ENCODE measurements at places on chromosomes 12 and 14. TPM values are rescaled to one million over a fixed set of nuclear protein-coding genes. Genes with fewer than 3 reads are reported as not detected.

MYRFL gene
- not detected for total RNA-seq

SYNDIG1L gene
- total RNA-seq: 0.26 TPM

DEGS2 gene
- total RNA-seq: 3.2 TPM

C12orf54 gene
- total RNA-seq: not detected

CCDC38 gene
- 0.34 TPM for total RNA-seq

SLC10A1 gene
- total RNA-seq: not detected

SIRT4 gene
- total RNA-seq: 1.7 TPM

- peak overlapping the region; percentile 74 for H3K27ac ChIP-seq
- DNase-seq: no peak
- H3K4me3 ChIP-seq: no peak overlapping the region
- peaks cover 33% of the 10 kb centered on the region for H3K4me1 ChIP-seq
- no peaks in the 10 kb centered on the region for H3K36me3 ChIP-seq
- H3K27me3 ChIP-seq: no peaks in the 10 kb centered on the region
Observed at GRCh38 chr12:32264961-32265360, 134.4 kb upstream of the FGD4 start.

DNA sequence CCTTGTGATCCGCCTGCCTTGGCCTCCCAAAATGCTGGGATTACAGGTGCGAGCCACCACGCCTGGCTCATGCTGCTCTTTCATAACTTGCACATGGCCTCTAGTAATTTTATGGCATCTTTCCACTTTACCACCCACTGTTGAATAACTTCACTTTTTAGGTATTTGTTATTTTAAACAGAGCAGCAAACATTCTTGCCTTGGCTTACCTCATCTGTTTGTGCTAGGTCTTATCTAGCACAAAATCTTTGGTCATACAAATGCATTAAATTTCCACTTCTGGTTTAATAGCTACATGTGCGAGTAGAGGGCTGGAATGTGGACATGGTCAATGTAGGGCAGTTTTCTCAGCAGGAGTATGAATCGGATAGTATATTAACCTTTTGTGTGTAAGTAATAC, 38.8 kb upstream of the ATF7IP start:
- H3K4me3 ChIP-seq: no peak overlapping the region
- no peaks in the 10 kb centered on the region for H3K4me1 ChIP-seq
- no peak for DNase-seq

- no peaks in the 10 kb centered on the region for H3K4me1 ChIP-seq
- DNase-seq: no peak
Observed at GRCh38 chr14:19906665-19907064, 13.7 kb upstream of the OR4K5 start.

DNA sequence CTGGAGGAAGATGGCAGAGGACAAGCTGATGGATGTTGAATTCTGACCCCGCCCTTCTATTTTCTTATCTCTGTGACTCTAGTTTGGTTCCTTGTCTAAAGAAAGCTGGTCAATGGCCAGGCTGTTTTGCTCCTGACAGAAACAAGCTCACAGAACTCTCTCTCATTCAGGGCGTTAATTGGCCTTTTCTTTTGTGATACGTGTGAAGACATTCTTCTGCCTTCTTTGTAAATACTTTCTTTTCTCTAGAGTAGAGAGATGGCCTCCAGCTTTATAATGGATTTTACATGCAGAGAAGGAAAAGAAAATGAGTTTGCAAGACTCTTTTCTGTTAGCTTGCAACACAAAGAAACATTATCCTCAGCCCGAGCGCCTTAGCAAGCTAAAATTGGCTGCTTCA, 492.2 kb upstream of the CCDC196 start:
- no peak overlapping the region for H3K4me3 ChIP-seq
- H3K4me1 ChIP-seq: no peaks in the 10 kb centered on the region
- no peak for DNase-seq
- H3K27ac ChIP-seq: no peak overlapping the region

GRCh38 chr12:32688786-32689185, 9.7 kb downstream of the DNM1L start:
- H3K27ac ChIP-seq: no peak overlapping the region
- no peak overlapping the region for H3K4me3 ChIP-seq
- no peak for DNase-seq
- peaks cover 4% of the 10 kb centered on the region for H3K36me3 ChIP-seq
- H3K27me3 ChIP-seq: no peaks in the 10 kb centered on the region
- H3K4me1 ChIP-seq: no peaks in the 10 kb centered on the region

DNA sequence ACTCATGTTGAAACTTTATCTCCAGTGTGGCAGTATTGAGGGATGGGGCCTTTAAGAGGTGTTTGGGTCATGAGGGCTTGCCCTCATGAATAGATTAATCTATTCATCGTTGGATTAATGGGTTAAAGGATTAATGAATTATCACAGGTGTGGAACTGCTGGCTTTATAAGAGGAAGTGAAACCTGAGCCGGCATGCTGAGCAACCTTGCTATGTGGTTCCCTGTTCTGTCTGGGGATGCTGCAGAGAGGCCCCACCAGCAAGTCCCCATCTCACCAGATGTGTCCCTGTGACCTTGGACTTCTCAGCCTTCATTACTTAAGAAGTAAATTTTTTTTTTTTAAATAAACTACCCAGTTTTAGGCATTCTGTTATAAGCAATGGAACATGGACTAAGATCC, 109.6 kb downstream of the DYRK2 start:
- H3K36me3 ChIP-seq: no peaks in the 10 kb centered on the region
- H3K4me3 ChIP-seq: no peak overlapping the region
- peak; percentile 77 for DNase-seq

DNA sequence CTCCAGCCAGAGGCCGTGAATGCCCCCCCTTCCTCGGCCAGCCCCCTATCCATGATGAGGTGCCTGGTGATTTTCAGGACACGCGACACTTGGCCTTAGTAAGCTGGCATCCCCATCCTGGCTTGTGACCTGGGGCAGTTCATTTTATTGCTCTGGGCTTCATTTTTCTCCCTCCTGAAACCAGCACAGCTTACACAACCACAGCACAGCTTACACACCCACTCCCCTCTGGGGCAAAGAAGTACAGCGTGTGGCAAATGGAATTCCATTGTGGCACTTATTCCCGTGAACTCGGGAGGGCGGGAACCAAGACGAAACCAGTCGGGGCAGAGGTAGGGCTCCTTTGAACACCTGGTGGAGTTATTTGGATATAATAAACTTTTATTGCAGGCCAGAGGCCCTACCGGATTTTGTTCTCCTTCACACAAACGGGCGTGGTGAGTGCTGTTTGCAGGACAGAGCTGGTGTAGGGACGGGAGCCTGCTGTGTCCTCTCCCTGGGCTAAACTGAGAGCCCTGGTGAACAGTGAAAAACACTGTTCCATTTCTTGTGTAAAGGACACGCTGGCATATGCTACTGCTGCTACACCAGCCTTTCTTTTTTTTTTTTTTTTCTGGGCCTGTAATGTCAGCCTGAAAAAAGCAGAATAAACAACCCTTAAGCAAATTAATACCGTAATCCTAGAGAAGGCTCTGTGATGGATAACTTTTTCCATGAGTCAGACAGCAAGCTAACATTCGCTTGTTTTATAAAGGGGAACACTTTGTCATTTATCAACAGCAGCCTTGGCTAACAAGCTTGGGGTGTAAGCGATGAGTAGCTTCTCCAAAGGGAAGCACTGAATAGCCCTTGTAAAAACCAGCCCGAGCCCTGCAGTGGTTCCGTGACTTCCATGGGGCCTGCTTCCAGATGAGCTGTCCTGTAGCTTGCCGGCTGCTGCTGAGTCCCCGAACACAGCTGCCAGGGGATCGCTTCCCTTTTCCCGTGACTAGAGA, 29.3 kb downstream of the CD9 start:
- peak overlapping the region; percentile 85 for H3K27ac ChIP-seq
- peak; percentile 79 for DNase-seq
- peaks cover 85% of the 10 kb centered on the region for H3K4me1 ChIP-seq
- H3K36me3 ChIP-seq: no peaks in the 10 kb centered on the region
- no peak overlapping the region for H3K4me3 ChIP-seq

GRCh38 chr14:104114421-104115130, 23.8 kb upstream of the KIF26A start:
- H3K4me3 ChIP-seq: no peak overlapping the region
- no peak overlapping the region for H3K27ac ChIP-seq
- H3K27me3 ChIP-seq: peaks cover 27% of the 10 kb centered on the region
- DNase-seq: peak; percentile 53
- H3K36me3 ChIP-seq: no peaks in the 10 kb centered on the region

- no peaks in the 10 kb centered on the region for H3K4me1 ChIP-seq
- no peaks in the 10 kb centered on the region for H3K36me3 ChIP-seq
- H3K4me3 ChIP-seq: no peak overlapping the region
- H3K27ac ChIP-seq: no peak overlapping the region
- no peaks in the 10 kb centered on the region for H3K27me3 ChIP-seq
- no peak for DNase-seq
Observed at GRCh38 chr12:130058926-130059472, 103.3 kb upstream of the FZD10 start.

- DNase-seq: no peak
- no peaks in the 10 kb centered on the region for H3K27me3 ChIP-seq
- no peaks in the 10 kb centered on the region for H3K4me1 ChIP-seq
Observed at GRCh38 chr14:100025111-100025510, 40.1 kb upstream of the EVL start.

GRCh38 chr14:67934087-67934486, 114.5 kb downstream of the RAD51B start:
- H3K4me1 ChIP-seq: no peaks in the 10 kb centered on the region
- H3K36me3 ChIP-seq: no peaks in the 10 kb centered on the region
- no peaks in the 10 kb centered on the region for H3K27me3 ChIP-seq
- no peak for DNase-seq
- no peak overlapping the region for H3K4me3 ChIP-seq

DNA sequence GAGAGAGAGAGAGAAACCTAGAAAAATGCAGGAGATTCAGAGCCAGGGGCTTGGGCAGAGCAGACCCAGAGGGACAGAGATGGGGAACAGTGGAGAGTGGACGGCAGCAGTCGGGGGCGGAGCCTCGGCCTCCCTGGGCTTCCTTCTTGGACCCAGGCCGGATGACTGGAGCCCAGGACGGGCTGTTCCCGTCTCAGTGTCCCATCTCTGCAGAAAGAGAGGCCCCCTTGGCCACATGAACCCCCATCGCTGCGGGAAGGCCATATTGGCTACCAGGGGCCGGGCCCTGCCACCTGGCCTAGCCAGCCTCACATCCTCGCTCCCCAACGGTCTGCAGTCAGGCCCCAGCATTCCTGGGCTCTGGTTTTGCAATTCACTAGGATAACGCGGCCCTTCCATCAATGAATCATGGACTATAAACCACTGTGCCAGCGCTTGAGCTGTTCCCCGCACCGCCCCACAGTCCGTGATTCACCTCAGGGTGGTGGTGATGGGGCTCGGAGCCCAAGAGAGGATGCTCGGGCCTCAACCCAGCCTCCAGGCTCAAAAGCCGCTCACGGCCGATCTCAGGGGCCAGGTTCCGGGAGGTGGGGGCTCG, 116.5 kb downstream of the RFLNA start:
- H3K4me1 ChIP-seq: peaks cover 10% of the 10 kb centered on the region
- DNase-seq: no peak
- H3K27me3 ChIP-seq: no peaks in the 10 kb centered on the region
- H3K4me3 ChIP-seq: no peak overlapping the region

- no peaks in the 10 kb centered on the region for H3K27me3 ChIP-seq
- H3K4me1 ChIP-seq: no peaks in the 10 kb centered on the region
- no peaks in the 10 kb centered on the region for H3K36me3 ChIP-seq
- DNase-seq: no peak
Observed at GRCh38 chr12:92010853-92011701, 134.6 kb downstream of the BTG1 start.

DNA sequence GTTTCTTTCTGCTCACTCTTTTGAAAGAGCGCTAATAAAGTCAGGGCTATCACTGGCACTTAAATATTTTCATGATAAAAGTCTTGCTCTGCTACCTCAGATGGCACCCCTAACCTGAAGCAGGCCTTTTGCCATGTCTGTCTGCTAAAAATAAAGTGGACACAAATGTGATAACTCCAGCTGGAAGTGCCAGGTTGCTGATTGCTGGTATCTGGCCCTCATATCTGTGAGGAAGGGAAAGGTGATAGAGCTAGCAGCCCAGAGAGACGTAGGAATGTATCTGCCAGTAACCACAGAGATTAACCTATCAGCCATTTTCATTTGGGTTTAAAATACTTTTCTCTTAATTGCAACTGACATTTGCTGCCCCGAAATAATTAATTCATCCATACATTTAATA, 127.9 kb downstream of the GRIN2B start:
- H3K27me3 ChIP-seq: no peaks in the 10 kb centered on the region
- H3K27ac ChIP-seq: no peak overlapping the region
- H3K4me3 ChIP-seq: no peak overlapping the region

- no peaks in the 10 kb centered on the region for H3K36me3 ChIP-seq
- no peak for DNase-seq
- peaks cover 21% of the 10 kb centered on the region for H3K27me3 ChIP-seq
- no peak overlapping the region for H3K27ac ChIP-seq
Observed at GRCh38 chr12:4107436-4107878, 166.1 kb upstream of the CCND2 start.

Data from spleen (tissue), 13 donors.